Sciatic nerve (tissue), 2 donors: ENCODE measurements at places on chromosomes 11 and 22. TPM values are rescaled to one million over a fixed set of nuclear protein-coding genes. Genes with fewer than 3 reads are reported as not detected.

Gene VPS26B
- 39.1 TPM for total RNA-seq

Gene PES1
- total RNA-seq, result 46.6 TPM

Gene PAMR1
- total RNA-seq, result 15.6 TPM

Gene RHOD
- 10.3 TPM for total RNA-seq

Gene PLAAT4
- total RNA-seq, result 36.7 TPM

Gene ANGPTL5
- total RNA-seq, result 1.4 TPM

Gene MRGPRX3
- total RNA-seq, result not detected

- no peak for DNase-seq
Measured at GRCh38 chr11:115488945-115489344, 15.3 kb downstream of the CADM1 start.

GRCh38 chr11:130865774-130866114 is 50.5 kb downstream of the SNX19 start:
- no peak for DNase-seq

GRCh38 chr11:121800731-121801393 is 315.2 kb downstream of the BLID start:
- DNase-seq, result peak; percentile 67

DNA sequence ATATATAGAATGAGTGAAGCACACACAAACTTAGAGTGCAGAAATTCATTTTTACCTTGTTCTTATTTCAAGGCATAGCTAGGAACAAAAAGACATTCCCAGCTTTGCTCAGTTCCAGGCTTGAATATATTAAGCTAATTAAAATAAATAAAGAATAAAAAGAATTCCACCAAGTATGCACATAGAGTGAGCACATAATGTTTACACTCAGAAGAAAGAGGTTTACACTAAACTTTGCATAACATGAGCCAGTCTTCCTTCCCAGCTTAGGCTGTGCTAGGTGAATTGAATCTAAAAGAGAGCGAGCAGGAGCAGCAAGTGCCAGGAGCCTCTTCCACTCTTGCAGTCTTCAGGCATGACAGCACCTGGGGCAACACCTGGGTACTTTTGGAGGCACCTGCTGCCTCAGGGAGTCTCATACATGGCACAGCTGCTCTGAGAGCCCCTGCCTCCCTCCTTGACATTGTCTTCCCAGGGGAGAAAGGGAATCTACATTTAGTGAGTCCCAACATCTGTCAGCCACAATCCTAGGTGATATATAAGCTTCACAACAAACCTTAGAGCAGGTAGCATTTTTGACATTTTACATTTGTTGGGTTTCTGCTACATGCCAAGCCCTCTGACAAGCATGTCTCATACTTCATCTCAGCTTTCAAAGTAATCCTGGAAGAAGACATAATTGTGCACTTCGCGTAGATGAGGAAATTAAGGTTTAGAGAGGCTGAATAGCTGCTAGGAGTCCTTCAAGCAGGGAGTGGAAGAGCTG is 732.7 kb upstream of the TENM4 start:
- DNase-seq, result no peak

GRCh38 chr11:75262961-75263852 is 22.6 kb downstream of the TPBGL start:
- peak; percentile 51 for DNase-seq

DNA sequence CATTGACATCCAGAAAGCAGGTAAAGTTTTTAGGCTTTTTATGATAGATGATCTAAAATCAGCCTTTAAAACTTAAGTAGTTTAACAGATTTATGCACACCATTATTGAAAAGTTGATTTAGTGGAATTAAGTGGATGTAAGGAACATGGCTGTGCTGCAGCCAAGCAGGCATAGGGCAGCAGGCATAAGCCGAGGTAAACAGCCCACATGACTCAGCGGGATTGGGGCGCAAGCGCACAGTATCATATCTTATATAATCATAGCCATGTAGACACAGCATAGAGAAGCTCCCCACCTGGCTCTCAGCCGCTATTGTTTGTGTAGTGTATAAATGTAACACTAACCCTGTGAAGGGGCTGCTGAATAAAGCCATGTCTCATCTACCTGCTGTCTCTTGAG is 157.5 kb downstream of the WNT11 start:
- no peak for DNase-seq

- DNase-seq, result no peak
Measured at GRCh38 chr11:30917859-30918478, 331.8 kb upstream of the MPPED2 start.

- no peak for DNase-seq
Measured at GRCh38 chr11:61357233-61357893, 4.3 kb downstream of the CYB561A3 start.

DNA sequence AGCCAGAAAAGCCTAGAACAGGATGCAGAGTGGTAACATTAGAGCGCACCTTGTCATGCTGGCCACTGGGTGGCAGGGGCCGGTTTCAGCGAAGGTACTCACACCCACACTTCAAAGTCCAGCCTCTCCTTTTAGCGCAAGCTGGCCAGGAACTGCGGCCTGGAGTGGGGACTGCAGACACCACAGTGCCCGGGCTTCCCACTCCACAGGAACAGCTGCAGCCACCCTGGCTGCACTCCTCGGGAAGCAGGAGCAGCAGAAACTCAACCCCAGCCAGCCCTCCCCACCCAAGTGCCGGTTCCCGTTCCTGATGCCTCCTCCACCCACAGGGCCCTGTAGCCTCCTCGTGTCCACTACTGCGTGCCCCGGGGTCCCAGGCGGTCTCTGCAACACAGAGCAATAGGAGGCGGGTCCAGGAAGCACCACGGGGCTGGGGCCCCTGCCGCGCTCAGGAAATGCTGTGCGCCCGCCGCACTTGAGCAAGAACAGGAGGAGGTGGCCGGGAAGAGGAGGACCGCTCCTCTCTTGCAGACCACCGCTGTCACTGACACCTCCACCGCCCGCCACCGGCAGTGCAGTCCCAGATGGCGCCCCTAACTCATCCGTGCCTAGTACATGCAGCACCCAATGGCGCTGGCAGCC is 2.2 kb downstream of the RFPL2 start:
- DNase-seq, result no peak

DNA sequence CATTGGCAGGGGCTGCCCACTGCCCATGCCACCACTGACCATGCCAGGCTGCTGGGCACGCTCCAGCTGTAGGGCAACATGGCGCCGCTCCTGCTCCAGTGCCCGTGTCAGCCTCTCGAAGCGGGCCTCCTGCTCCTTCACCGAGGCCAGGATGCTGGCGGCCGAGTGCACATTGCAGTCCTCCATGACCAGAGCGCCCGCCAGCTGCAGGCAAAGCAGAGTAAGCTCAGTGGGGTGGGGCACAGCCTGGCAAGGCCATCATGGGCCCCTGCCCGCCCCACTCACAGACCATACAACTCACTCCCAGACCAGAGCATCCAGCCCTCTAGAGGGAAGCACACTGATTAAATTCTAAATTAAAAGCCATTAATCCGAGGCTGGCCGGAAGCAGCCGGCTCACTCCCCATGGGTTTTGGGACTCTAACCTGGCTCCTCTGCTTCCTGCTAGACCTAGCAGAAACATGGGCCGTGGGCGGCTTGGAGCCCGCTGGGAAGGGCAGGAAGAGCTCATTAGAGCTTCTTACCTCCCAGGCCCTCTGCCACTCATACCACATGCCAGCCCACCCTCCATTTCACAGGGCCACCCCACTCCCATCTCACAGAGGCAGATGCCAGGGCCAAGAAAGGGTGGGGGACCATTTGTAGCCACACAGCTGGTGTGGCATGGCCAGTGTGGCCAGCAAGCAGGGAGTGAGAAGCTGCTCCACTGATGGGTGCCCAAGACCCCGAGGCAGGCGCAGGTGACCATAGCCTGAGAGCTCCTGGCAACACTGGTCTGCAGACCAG is 25.8 kb downstream of the ARVCF start:
- no peak for DNase-seq

DNA sequence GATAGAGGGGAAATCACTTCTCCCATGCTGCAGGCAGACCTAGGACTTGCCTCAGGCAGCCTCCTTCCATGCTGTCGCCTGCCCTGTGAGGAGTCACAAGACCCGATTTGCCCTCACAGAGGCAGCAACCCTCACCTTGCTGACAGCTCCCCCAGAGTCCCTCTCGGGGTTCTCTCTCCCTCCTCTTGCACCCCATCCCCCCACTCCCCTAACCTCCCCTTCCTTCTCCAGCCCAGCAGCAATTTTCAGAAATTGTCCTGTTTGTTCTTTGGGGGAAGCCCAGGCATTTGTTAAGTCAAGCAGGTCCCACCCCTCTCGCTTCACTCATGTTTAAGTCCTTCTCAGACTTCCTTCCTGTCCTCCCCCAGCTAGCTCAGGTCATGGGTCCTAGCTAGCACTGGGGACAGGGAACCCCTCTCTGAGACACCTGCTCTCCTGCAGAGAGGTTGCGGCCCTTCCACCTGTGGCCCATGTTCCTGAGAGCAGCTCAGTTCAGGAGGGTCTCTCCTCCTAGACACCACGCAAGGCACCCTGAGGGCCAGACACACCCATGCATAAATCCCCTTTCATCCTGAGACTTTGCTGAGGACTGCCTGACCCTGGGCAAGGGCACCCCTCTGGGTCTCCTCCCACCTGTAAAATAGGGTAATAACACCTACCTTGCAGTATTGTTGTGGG is 6.3 kb upstream of the FXYD2 start:
- no peak for DNase-seq

- no peak for DNase-seq
Measured at GRCh38 chr22:23404689-23405365, 175.3 kb downstream of the IGLL1 start.

DNA sequence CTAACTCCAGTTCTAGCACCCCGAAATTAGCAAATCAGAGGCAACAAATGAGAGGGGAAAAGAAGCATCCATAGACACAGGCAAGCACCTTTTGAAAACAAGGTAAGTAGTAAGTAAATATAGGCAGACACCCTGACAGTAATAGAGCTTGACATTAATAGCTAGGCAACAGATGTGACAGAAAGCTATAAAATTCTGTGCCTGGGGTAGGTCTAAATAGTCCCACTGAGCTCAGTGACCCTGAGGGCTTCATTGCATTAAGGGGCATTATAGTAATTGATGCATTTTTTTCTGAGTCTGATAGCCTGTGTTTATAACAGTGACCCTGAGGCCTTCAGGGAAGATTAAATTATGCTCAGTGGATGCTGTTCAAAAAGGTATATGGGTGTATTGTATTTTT is 197.1 kb downstream of the HIPK3 start:
- DNase-seq, result no peak

DNA sequence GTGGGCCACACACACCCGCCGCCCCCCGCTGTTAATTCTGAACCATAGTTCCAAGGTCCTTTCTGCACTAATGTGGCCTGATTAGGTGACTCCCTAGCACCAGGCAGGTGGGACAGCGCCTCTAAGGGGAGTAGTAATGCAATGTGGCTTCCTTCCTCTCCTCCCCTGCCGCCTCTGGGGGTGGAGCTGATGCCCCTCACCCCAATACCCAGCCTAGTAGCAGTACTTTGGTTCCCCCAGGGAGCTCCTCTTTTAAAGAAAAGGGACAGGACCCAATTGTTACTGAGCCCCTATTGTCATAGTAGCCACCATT is 14.4 kb downstream of the RTN4RL2 start:
- DNase-seq, result no peak

DNA sequence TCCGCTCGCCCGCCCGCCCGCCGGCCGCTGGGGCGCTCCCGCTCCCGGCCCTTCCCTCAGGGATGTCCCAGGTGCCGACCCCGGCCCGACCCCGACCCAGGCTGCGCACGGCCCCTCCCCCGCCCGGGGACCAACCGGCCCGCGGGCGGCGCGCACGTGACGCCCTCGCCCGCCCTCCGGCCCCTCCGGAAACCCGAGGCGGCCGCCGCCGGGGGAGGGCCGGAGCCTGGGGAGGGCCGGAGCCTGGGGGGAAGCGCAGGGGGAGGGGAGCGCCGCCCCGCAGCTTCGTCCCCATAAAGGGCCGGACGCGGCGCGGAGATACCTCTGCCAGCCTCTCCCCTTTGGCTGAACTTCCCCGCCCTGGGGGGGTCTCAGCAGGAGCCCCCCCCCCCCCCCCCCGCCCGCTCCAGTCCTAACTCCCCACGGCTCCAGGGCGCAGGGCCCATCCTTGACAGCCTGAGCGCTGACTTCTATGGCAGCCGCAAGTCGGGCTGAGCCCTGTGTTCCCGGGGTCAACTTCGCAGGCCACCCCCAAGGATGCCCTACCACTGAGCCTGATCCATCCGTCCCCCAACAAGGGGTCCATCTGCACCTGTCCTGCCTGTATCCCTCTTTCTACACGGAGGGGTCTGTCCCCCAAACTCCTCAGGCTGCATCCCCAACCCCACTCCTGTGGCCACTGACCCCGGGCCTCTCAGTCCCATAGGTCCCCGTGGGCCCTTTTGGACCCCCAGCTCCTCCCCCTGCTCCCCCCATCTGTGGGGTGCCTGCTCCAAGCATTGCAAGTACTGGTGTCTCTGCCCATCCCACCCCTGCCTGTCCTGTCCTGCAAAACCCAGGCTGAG is at the start of gene MAPK12:
MAPK12 (minus strand) TSS at position 69 of the 845 bp plus-strand sequence. CDS start 174 bp downstream, outside the sequence.
- DNase-seq, result no peak
